Dermis lymphatic vessel endothelial cell (primary cell): ENCODE measurements at places on chromosomes 4 and X. TPM values are rescaled to one million over a fixed set of nuclear protein-coding genes. Genes with fewer than 3 reads are reported as not detected.

Gene CFAP47
- under 0.01 TPM in 1 of 2 replicates, not detected in the other for total RNA-seq

Gene ESX1
- total RNA-seq = 0.17 and 0.22 TPM in 2 replicates

Gene SULT1E1
- 0.22 and 0.52 TPM in 2 replicates for total RNA-seq

Gene SYN1
- under 0.01 and 0.17 TPM in 2 replicates for total RNA-seq

Gene ALB
- total RNA-seq = not detected in 2 replicates

Gene SGMS2
- 33.6 and 49.3 TPM in 2 replicates for total RNA-seq

Gene ZFYVE28
- 2.4 and 3.7 TPM in 2 replicates for total RNA-seq

Gene SPANXN4
- total RNA-seq = not detected in 2 replicates

Gene CLNK
- not detected in 2 replicates for total RNA-seq

Gene ATOH1
- total RNA-seq = not detected in 2 replicates

Gene TAF7L
- under 0.01 TPM in 1 of 2 replicates, not detected in the other for total RNA-seq

Gene PAGE2
- not detected in 2 replicates for total RNA-seq
